Left ventricle myocardium inferior (tissue), 1 donor: ENCODE measurements at places on chromosomes 1 and 21. TPM values are rescaled to one million over a fixed set of nuclear protein-coding genes. Genes with fewer than 3 reads are reported as not detected.
A peak's percentile ranks its signal among the peaks of the same experiment; 100 is the strongest.

The TEDDM1 gene
- total RNA-seq: not detected

GRCh38 chr1:75671708-75672107, 52.8 kb upstream of the ACADM start:
- no peak overlapping the region for H3K27ac ChIP-seq
- no peaks in the 10 kb centered on the region for H3K36me3 ChIP-seq
- no peaks in the 10 kb centered on the region for H3K27me3 ChIP-seq
- no peak overlapping the region for H3K4me3 ChIP-seq
- no peaks in the 10 kb centered on the region for H3K4me1 ChIP-seq

The LRRC71 gene
- 0.27 TPM for total RNA-seq

The ERICH3 gene
- not detected for total RNA-seq

DNA sequence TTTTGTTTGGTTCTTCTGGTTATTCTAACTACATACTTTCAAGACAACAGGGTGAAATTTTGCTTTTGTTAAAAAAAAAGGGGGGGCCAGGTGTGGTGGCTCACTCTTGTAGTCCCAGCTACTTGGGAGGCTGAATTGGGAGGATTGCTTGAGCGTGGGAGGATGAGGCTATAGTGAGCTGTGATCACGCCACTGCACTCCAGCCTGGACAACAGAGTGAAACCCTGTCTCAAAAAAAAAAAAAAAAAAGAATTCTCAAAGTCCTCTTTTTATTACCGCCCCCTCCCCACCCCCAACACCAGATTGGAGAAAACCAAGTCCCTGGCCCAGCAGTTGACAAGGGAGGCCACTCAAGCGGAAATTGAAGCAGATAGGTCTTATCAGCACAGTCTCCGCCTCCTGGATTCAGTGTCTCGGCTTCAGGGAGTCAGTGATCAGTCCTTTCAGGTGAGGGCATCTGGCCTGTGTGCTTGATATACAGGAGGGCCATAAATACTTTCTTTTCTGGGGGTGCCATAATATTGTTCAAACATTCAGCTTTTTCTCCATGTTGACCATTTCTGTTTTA, 50.2 kb downstream of the LAMC2 start:
- no peak for DNase-seq
- H3K36me3 ChIP-seq: no peaks in the 10 kb centered on the region
- H3K27ac ChIP-seq: peak overlapping the region; percentile 86
- H3K4me3 ChIP-seq: no peak overlapping the region

DNA sequence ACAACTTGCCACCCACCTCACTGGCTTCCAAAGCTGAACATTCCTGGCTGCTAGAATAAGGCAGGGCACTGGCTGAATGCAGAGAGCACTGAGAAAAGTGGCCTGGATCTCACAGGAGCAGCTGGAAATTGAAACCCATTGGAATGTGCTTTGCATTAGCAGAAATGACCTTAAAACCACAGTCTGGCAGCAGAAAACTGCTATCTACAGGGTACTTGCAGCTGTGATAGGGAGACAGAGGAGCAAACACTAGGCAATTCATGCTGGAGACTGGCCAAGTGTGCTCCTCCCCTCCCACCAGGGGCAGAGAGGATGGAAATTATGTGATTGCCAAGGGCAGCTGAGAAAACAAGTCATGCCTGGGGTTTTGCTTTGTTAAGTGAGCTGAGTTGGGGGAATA, 47.2 kb downstream of the HSD3B1 start:
- H3K4me1 ChIP-seq: peaks cover 7% of the 10 kb centered on the region
- H3K27me3 ChIP-seq: no peaks in the 10 kb centered on the region
- no peak for DNase-seq
- no peaks in the 10 kb centered on the region for H3K36me3 ChIP-seq
- H3K4me3 ChIP-seq: no peak overlapping the region

The TNN gene
- not detected for total RNA-seq

DNA sequence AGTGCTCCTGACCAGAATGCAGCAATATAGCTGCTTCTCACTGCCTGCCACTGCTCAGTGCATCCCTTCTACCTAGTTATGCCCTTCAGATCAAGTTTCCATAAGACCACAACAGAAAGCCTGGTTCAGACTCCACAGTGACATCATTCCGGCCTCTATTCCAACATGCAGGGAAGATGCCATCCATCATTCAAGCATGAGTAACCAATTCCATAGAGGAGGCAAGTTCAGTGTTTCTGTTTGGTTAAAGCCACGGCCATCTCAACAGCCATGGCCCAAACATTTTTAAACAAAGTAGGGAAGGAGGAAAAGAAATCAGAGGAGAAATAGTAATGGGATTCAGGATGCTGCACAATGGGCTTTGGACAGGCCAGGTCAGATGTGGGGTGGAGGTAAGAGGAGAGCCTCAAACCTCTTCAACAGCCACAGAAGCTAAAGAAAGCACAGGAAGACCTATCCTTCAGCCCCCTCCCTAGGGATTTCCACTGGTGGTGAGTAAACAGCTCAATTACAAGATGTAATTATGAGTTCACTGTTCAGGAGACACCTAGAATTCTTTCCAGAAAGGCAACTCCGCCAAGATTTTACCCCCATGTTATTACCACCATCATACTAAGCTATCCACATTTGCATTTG, 484.9 kb downstream of the SETD4 start:
- H3K27ac ChIP-seq: no peak overlapping the region
- no peak for DNase-seq

The ARL8A gene
- total RNA-seq: 64.7 TPM

DNA sequence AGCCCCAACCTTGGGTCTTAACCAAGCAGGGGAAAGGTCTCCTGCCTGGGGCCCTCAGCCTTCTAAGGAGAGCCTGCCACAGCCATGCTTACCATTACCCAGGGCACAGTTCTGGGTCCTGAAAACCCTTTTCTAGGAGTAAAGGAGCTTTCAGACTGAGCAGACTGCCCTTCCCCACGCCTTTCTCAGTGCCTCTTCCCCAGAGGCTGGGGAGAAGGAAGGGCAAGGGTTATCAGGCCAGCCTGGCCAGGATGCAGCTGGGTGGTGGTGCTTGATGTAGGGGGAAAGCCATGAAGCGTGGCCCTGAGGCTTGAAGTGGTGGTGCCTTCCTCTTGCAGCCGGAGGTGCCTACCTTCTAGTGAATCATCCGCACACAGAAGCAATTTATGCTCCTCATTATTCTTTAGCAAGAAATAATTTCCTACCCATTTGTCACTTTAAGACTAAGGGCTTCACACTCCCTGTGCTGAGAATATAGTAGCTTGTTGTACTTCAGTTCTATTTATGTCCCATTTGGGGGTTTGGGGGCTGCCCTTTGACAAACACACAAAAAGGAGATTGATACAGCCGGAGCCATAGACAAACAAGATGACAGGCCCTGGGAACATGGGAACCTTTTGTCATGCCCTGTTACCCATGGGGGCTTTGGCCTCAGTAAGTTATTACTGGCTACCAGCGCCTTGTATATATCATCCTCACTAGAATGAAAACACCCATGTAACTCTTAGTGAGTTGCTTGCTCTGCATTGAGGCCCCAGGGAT, 40.7 kb downstream of the MAN1C1 start:
- H3K4me1 ChIP-seq: peaks cover 92% of the 10 kb centered on the region
- no peaks in the 10 kb centered on the region for H3K27me3 ChIP-seq
- no peak overlapping the region for H3K4me3 ChIP-seq
- H3K36me3 ChIP-seq: no peaks in the 10 kb centered on the region
- no peak for DNase-seq

DNA sequence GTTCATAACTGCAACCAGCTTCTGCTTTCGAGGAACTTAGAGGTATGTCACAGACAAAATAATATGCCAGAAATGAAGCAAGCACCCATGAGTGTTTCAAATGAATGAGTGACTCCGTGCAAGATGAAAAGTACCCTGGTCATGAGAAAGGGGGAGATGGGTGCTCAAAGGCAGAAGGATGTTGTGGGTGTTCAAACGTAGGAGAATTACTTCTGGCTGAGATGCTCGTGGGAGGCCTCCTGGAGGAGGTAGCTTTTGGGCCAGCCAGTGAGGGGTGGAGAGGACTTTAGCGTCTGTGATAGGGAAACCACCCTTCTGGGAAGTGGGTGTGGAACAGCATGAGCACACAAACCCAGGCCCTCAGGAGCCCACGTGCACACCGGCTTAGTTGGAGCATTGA, 113.8 kb downstream of the SYF2 start:
- H3K36me3 ChIP-seq: no peaks in the 10 kb centered on the region
- no peak overlapping the region for H3K4me3 ChIP-seq
- H3K4me1 ChIP-seq: peaks cover 5% of the 10 kb centered on the region
- DNase-seq: no peak
- H3K27me3 ChIP-seq: peaks cover 5% of the 10 kb centered on the region
